ENCODE measurements at places on chromosomes 1 and 21.

GRCh38 chr21:20459838-20460237 is 538.4 kb upstream of the NCAM2 start:
- DNase-seq, result no peak

DNA sequence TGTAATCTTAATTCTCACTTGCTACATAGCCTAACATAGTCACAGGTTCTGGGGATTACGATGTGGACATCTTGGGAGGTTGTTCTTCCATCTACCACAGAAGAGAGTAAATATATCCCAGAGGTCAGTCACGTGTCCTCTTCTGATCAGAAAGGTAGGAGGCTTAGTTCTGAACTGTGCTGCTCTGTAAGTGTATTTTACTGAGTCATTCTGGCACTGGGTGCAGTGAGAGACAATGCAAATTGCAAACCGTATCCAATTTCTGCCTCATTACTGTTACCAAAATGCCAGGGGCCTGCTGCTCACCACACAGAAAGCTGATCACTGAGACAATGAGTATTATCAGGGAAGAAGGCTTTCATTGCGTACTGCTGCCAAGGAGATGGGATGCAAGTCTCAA is 104.0 kb downstream of the GABPA start:
- DNase-seq, result no peak

DNA sequence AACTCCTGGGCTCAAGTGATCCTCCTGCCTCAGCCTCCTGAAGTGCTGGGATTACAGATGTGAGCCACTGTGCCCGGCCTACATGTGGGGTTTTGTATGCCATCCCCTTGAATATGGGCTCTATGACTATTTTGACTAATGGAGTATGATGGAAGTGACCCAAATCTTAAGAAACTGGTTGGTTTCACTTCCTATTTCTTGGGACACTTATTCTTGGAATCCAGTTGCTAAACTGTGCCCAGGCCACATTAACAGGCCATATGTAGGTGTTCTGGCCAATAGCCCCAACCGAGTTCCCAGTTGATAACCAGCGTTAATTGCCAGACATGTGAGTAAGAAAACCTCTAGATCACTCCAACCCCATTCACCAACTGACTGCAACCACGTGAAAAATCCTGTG is 36.3 kb upstream of the CLIC4 start:
- no peak for DNase-seq

DNA sequence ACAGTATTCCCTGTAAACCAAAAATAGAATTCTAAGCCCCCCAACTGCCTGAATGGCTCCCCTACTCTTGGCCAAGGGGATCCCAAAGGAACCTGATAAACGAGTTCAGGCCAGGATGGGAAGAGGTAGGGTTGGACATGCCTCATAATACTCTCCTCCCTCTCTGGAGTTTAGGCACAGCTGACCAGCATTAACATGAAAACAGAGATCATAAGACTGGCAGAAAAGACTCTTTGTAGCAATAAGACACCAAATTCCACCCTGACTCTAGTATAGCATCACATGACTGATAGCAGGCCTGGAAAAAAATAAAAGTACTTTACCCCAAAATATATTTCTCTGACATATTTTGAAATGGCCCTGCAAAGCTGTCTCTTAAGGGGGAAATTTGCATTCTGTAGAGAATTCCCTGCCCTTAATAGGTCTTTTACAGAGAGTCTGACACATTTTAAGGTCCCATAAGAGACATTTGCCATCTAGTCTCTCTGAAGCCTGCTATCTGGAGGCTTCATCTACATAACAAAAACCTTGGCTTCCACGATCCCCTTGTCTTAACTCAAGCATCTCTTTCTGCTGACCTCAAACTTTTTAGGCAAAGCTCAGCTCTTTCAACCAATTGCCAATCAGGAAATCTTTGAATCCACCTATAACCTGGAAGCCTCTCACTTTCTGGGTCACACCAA is 55.9 kb downstream of the SIK1 start:
- DNase-seq, result no peak

DNA sequence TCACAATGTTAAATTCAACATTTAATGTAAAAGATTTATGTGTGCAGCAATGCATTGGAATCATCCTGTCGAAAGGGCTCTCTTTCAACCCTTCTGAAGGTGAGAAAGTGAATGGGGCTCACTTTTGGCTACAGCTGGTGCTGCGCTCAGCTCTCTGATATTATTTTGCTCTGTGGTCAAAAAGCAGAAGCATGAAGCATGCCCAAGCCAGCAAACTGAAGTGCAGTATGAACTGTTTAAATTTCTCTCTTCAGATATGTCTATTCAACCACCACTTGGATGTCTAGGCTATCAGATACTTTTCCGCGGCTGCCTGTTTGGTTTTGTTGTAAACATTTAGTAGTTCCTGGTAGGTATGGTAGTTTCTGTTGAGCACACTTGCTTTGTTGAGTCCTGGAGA is 216.9 kb upstream of the TMPRSS15 start:
- no peak for DNase-seq

GRCh38 chr21:25806060-25806459 is 71.3 kb downstream of the GABPA start:
- peak; percentile 8 for DNase-seq

- peak; percentile 90 for DNase-seq
Observed at GRCh38 chr1:16032388-16033102, 10.7 kb downstream of the CLCNKA start.

DNA sequence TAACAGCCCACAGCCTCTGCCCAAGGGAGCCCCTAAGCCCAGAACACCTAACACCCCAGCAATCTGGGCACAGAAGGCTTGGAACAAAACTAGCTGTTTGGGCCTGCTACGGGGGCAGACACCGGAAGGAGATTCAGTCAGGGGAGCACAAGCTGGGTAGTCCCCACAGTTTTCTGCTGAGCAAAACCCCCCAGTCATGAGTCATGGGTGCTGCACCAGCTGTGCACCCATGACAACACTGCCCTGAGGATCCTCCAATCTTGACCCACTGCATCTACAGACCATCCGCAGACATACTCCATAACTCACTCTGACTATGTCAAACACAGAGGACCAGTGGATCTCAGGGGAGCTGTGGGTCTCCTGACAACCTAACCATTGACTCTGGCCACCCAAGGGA is 105.1 kb downstream of the LRIG2 start:
- DNase-seq, result no peak

DNA sequence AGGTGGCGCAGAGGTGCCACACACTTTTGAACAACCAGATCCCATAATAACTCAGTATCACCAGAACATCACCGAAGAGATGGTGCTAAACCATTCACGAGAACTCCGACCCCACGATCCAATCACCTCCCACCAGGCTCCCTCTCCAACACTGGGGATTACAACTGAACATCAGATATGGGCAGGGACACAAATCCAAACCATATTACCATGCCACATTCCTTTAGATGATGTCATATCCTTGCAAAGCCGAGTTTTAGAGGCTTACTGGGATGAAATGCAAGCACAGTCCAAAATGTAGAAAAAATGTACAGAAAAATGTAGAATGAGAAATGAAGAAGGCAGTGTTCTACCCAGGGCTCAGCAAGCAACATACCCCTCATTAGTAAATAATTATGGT is 64.7 kb downstream of the SGIP1 start:
- peak; percentile 36 for DNase-seq

GRCh38 chr1:24202556-24202955 is 15.5 kb upstream of the IFNLR1 start:
- DNase-seq, result no peak

DNA sequence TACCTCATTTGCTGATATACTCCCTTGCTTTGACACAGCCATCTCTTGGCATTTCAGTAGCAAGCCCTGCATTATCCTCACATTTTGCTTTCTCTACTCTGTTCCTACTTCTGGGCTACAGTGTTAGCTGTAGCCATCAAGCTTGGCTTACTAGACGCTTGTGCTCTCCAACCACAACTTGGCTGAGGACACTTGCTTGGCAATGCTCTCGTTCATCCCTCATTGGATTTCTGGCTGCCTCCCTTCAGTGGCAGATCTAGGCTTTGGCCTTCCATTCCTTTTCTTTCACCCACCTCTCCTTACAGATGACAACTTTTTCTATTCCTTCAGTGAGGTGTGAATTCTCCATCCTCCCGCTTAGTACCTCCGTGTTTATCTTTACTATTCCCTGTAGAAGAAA is 428.7 kb upstream of the LRRC7 start:
- DNase-seq, result no peak

DNA sequence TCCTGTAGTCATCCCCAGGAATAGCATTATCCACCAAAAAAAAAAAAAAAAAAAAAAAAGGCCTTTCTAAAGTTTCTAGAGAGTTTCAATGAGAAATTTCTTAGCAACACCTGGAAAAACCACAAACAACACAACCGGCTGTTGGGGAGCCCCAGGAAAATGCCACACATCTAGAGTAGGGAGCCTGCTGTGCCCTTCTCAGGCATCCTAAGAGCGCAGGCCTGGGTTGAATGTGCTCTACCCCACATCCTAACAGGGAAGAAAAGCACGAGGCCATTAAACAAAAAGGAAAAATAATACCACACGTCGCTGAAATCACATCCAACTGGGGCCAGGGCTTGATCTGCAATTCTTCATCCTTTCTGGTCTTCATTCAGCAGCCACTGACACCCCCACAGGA is 367.5 kb downstream of the TGFB2 start:
- DNase-seq, result no peak

GRCh38 chr1:240687820-240688219 is 75.9 kb upstream of the GREM2 start:
- DNase-seq, result no peak
